Fibroblast of skin of right quadriceps (primary cell): ENCODE measurements at places on chromosomes 7 and 10.
A peak's percentile ranks its signal among the peaks of the same experiment; 100 is the strongest.

GRCh38 chr7:155713384-155713783, 68.9 kb downstream of the RBM33 start:
- DNase-seq = no peak

- no peak for DNase-seq
Observed at GRCh38 chr7:74053589-74054186, 25.7 kb downstream of the ELN start.

GRCh38 chr7:12211711-12212485, 804 bp downstream of the TMEM106B start:
- DNase-seq = peak; percentile 10

- peak; percentile 68 for DNase-seq
Observed at GRCh38 chr7:84792231-84792893, 394.5 kb downstream of the SEMA3D start.

DNA sequence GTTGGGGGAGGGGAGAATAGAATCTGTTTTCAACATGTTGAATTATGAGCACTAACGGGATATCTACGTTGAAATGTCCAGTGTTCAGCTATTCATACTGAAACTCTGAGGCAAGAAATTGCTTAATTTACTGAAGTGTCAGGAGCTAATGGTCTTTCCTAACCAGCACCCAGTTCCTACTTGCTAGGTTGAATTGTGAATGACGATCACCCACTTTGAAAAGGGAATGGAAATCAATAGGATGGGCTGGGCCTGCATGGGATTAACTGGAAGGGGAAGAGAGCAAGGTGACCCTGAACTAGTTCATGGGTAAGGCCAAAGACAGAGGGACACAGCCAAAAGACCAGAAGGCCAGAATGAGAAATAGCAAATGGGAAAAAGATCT, 51.3 kb downstream of the HIPK2 start:
- DNase-seq = no peak

DNA sequence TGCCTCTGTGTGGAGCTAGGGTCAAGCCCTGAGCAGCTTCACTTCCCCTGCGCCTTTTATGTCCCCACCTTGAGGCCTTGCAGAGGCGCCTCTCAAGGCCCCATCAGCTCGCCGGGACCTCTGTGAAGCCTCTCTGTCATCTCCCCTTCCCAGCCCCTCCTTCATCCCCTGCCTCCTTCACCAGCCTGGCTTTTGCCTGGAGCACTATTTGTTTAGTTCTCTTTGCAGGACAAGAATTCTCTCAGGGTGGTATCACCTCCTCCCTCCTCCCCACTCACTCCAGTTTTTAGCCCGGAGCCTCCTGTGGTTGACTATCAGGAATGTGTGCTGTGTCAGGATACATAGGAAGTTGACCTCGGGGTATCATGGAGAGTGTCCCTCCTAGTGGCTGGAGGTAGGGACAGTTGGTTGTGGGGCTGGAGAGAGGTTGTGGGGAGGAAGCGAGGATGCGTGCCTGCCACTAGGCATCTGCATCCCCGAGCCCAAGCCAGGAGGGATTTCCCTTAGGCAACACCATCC, 89.8 kb upstream of the ANLN start:
- DNase-seq = no peak
